ENCODE measurements at places on chromosomes 1 and 21. TPM values are rescaled to one million over a fixed set of nuclear protein-coding genes. Genes with fewer than 3 reads are reported as not detected.

DNA sequence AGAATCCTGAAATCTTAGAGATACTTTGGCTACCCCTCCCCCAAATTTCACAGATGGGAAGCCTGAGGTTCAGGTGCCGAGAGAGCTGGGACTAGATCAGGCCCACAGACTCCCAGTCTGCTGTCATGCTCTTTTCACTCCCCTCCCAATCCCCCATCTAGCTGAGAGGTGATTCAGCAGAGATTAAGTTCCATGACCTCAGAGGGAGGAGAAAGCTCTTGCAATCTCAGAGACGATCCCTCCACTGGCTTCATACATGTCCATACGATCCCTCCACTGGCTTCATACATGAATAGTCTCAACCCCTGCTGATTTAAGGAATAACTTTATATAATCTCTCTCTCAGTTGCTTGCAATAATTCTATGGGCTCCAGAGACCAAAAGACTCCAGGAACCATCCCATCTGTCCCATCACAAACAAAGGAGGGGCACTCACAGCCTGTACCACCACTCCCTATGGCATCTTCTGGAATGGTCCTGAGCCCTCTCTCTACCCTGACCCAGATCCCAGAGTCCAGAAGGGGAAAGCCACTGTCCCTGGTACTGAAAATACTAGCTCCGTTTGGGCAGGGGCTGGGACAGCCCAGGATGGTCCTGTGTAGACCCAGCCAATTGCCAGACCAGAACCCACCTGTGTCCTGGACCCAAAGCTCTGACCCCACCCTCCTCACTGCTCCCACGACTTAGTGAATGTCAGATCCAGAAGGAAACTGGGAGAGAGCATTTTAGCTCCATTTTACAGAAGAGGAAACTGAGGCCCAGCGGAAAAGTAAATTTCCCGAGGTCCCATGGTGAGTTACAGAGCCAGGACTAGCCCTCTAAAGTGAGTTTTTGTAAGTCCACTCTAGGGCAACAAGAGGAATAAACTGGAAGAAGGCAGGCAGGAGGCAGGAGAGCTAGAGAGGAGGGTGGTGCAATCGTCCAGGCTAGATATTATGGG, 27.1 kb downstream of the RIMS3 start:
- DNase-seq: no peak

DNA sequence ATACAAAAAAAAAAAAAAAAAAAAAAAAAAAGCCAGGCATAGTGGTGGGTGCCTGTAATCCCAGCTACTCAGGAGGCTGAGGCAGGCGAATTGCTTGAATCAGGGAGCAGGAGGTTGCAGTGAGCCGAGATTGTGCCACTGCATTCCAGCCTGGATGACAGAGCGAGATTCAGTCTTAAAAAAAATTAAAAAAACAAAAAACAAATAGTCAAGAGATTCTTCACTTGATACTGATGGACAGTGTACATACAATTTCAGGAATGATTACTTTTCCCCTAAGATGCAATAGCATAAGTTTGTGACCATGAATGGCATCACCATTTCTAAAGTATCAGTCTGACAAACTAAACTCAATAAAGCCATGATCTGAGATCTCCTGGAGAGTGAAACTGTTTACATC, 60.8 kb upstream of the IVNS1ABP start:
- DNase-seq: no peak

- DNase-seq: no peak
Observed at GRCh38 chr1:117094841-117095604, 26.5 kb downstream of the TRIM45 start.

Gene TIAM1
- 94.2 TPM for total RNA-seq

- no peak for DNase-seq
Observed at GRCh38 chr1:10815858-10816195, 19.4 kb upstream of the CASZ1 start.

DNA sequence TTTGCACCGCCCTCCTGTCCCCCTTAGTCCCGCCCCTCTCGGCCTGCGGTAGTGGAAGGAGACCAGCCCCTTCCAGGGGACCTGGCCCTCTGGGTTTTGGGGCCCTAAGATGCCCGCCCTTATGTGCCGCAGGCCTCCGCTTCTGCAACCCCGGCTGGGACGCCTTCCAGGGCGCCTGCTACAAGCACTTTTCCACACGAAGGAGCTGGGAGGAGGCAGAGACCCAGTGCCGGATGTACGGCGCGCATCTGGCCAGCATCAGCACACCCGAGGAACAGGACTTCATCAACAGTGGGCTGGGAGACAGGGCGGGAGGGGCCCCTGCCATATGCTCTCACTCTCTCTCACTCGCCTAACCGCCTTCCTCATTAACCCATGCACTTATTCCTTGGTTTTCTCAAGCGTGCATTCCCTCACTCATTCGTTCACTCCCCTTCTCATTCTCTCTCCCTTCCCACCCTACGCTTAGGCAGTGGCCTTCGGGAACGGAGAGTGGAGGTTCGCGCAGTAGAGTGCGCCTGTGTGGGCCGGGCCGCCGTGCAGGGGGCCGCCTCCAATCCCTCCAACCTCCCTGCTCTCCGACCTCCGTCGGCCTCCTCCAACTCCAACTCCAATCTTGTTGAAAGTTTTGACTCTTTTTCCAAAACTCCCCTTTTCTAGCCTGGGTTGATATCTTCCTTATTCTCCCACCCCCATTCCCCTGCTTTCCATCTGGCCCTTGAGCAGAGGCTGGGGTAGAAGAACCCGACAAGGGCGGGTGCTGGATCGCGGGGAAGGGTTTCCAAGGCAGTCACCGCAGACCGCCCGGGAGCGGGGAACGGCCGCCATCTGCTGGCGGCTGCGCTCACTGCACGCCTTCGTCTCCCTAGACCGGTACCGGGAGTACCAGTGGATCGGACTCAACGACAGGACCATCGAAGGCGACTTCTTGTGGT, 15.2 kb downstream of the BCAN start:
- DNase-seq: peak; percentile 81

- no peak for DNase-seq
Observed at GRCh38 chr1:115726161-115726560, 42.4 kb downstream of the CASQ2 start.

Gene B3GALT5
- total RNA-seq: 21.9 TPM

DNA sequence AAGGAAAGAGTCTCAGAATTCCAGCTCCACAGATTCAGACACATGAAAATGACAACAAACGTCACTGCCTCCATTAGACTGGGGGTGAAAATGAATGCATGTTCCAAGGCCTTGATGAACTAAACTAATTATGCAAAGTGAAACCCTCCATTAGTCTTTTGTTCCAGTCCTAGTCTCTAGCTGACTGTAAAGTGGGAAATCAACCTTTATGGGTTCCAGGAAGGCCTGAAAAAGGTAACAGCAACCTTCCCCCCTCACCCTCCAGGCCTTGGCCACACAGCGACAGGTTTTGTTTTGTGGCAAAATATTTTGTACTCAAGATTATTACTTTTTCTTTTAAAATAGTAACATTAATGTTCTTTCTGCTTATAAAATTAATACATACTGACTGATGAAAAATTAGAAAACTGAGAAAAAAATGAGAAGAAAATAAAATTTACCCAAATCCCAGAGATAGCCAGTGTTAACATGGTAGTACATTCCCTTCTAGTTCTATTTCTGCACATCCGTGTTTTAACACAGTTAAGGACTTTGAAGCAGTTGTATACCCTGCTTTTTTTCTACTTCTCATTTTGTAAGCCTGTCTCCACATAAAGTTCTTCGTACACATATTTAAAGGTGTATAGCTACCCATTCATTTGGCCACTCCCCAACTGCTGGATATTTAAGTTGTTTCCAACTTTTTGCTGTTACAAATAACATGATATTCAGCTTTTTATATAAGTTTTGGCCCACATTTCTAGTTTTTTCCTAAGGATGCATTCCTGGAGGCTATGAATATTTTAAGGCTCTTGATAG, 60.9 kb downstream of the CD2 start:
- no peak for DNase-seq

Gene HTR1D
- total RNA-seq: 0.91 TPM

DNA sequence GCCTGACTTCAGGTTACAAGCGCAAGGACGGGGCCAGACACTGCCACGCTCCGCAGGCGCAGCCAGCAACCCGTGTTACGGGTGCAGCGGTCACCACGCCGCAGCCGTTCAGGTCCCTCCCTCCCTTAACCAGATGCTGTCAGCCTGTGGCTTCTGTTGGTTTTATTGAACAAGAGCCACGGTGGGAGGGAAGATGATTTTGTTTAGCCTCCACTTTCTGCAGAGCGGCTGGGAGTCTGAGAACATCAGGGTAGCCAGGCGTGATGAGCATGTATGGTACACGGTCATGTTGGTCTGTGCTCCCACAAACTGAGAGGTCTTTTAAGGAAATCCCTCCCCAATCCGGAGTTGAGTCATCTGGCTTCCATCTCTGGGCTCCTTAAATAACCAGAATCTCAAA, 18.5 kb upstream of the ADARB1 start:
- DNase-seq: no peak

GRCh38 chr1:54245501-54245900, 45.5 kb downstream of the MRPL37 start:
- no peak for DNase-seq

- no peak for DNase-seq
Observed at GRCh38 chr1:23214640-23215039, 2.7 kb downstream of the HTR1D start.

Gene LIN28A
- total RNA-seq: not detected

DNA sequence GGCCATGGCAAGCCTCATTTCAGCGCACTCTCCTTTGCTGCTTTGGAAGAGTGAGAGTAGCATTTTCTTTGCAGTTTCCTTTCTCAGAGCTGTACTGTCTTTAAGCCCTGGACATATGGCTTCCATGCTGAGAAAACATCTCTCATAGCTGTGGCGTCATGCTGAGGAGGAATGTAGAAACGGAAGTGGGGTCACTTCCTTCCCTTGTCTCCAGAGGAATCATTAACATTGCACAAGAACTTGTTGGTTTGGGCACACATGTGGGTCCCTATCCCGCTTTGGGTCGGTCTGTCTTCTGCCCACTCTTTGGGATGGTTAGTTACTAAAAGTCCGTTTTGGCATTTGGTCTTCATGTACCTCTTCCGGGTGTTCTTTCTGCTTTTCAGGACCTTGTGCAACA, 5.6 kb downstream of the MFN2 start:
- DNase-seq: no peak

GRCh38 chr1:117067533-117068370, 7.6 kb downstream of the TTF2 start:
- DNase-seq: peak; percentile 70

Gene TNFRSF9
- total RNA-seq: 0.18 TPM

Gene CYP2J2
- 20.4 TPM for total RNA-seq

- no peak for DNase-seq
Observed at GRCh38 chr1:15454256-15454655, 2.3 kb upstream of the CELA2A start.

- no peak for DNase-seq
Observed at GRCh38 chr1:172452536-172453152, 8.8 kb upstream of the PIGC start.

Gene LCA5L
- 3.0 TPM for total RNA-seq

GRCh38 chr1:57024428-57024827, 58.6 kb upstream of the C8B start:
- DNase-seq: no peak

Gene KCNQ4
- 3.7 TPM for total RNA-seq

DNA sequence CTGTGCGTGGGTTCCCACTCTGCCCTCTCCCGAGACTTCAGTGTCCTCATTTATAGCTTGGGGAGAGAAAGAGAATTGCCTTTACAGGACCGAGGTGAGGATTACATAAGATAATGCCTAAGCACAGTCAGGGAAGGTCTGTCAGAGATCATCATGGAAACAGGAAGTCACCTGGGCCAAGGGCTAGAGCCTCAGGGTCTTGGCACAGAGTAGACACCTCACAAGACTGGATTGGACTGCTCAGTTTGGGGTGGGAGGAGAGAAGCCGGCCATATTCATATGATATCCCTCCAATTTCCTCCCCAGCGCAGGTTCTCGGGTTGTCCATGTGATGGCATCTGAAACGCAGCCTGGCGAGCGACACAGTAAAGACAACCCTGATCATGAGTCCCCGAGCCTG, 3.8 kb downstream of the CNR2 start:
- DNase-seq: no peak

DNA sequence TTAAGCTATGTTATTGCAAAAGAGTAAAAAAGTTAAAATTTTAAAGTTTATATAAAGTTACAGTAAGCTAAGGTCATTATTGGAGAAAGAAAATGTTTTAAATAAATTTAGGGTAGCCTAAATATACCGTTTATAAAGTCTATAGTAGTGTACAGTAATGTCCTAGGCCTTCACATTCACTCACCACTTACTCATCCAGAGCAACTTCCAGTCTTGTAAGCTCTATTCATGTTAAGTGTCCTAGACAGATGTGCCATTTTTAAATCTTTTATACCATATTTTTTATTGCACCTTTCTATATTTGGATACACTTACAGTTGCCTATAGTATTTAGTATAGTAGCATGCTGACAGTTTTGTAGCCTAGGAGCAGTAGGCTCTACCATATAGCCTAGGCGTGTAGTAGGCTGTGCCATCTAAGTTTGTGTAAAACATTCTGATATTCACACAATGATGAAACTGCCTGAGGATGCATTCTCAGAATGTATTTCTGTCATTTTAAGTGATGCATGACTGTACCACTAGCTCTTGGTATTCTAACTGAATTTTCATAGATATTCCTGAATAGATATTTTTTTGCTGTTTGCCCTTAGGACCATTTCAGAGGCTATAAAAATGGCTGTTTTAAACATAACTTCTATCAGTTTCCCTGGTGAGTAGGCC, 26.8 kb downstream of the PPP2R5A start:
- no peak for DNase-seq

Gene NBPF26
- 31.7 TPM for total RNA-seq

- no peak for DNase-seq
Observed at GRCh38 chr1:21721295-21721985, 52.3 kb upstream of the RAP1GAP start.

GRCh38 chr1:219434285-219434922, 178.5 kb downstream of the ZC3H11B start:
- no peak for DNase-seq

Gene ANKRD35
- 4.2 TPM for total RNA-seq

DNA sequence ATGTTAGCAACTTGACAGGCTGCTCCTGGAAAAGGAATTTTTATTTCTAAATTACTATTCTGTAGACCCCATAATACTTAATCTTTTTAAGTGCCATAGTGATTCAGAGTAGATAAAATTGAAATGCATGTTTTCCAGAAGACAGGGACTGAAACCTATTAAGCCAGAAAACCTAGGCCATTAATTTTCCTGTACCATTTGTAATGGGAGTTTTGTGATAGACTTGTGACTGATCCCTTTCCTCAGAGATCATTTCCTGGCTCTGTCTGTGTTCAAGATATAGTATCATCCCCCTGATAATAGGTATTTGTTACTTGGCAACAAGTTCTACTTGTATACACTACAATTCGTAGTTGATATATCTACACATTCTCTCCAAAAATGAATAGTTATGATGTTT, 1609.8 kb downstream of the AMY1C start:
- DNase-seq: no peak

GRCh38 chr1:119878171-119878570, 18.1 kb downstream of the ADAM30 start:
- DNase-seq: no peak

GRCh38 chr1:57131701-57132394, 166.0 kb upstream of the C8B start:
- DNase-seq: no peak

Gene MAN1C1
- total RNA-seq: 8.7 TPM

Measured in ureter (tissue), 1 donor.